GM23248 (cell line): ENCODE measurements at places on chromosomes 2 and 18. TPM values are rescaled to one million over a fixed set of nuclear protein-coding genes. Genes with fewer than 3 reads are reported as not detected.

The TMEM178A gene
- polyA plus RNA-seq: 0.23 TPM in 1 of 2 replicates, not detected in the other

The CXCR4 gene
- polyA plus RNA-seq: 0.15 and 0.16 TPM in 2 replicates

The PPP1R1C gene
- not detected in 2 replicates for polyA plus RNA-seq

The COA5 gene
- polyA plus RNA-seq: 38.2 and 42.0 TPM in 2 replicates

The NTSR2 gene
- not detected in 2 replicates for polyA plus RNA-seq

The DTNA gene
- polyA plus RNA-seq: 5.5 and 6.2 TPM in 2 replicates

The TMEM200C gene
- polyA plus RNA-seq: not detected in 2 replicates

The CFAP65 gene
- polyA plus RNA-seq: 0.08 TPM in 1 of 2 replicates, not detected in the other

The KCNK3 gene
- 0.04 TPM in 1 of 2 replicates, not detected in the other for polyA plus RNA-seq

The SOCS6 gene
- polyA plus RNA-seq: 30.0 and 31.7 TPM in 2 replicates

The SERPINB8 gene
- polyA plus RNA-seq: 57.3 and 61.7 TPM in 2 replicates

GRCh38 chr2:213125646-213126347, 25.6 kb downstream of the IKZF2 start:
- no peaks in the 10 kb centered on the region for H3K36me3 ChIP-seq
- H3K27me3 ChIP-seq: no peaks in the 10 kb centered on the region

DNA sequence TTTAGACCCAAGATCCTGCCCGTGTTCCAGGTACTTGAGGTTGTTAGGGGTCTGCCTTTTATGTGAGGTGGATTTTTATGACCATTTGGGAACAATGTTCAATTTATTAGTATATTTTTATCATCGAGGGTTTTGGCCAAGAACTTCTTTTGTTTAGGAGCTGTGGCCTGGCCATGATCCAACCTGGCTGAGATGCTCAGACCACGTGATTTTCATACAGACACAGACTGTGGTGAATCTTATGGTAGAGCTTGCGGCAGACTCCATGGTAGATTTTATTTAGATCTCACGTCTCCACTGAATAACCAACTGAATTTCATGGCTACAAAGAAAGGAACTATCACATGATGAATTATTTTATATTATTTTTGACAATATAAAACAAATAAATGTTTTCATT, 405.5 kb upstream of the VWC2L start:
- H3K4me1 ChIP-seq: peaks cover 4% of the 10 kb centered on the region; the same call in 1 of the 2 replicates
- H3K27me3 ChIP-seq: no peaks in the 10 kb centered on the region
- no peak overlapping the region for H3K4me3 ChIP-seq
- DNase-seq: peak; percentile 11
- no peaks in the 10 kb centered on the region for H3K36me3 ChIP-seq

DNA sequence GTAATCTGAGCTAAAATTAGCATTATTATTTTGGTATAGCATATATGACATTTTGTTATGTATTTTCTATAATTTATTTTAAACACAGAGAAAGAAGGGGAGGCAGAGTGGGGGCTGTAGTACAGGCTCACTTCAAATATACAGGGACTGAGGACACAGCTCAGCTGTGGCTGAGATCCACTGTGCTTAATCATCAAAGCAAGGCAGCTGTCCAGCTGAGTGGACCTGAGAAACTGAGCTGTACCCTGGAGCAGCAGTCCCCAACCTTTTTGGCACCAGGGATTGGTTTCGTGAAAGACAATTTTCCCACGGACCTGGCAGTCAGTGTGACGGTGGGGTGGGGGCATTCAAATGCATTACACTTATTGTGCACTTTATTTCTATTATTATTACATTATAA, 687.2 kb downstream of the RNF144A start:
- peak; percentile 69 for DNase-seq
- H3K36me3 ChIP-seq: no peaks in the 10 kb centered on the region
- no peaks in the 10 kb centered on the region for H3K27me3 ChIP-seq
- H3K4me3 ChIP-seq: no peak overlapping the region

DNA sequence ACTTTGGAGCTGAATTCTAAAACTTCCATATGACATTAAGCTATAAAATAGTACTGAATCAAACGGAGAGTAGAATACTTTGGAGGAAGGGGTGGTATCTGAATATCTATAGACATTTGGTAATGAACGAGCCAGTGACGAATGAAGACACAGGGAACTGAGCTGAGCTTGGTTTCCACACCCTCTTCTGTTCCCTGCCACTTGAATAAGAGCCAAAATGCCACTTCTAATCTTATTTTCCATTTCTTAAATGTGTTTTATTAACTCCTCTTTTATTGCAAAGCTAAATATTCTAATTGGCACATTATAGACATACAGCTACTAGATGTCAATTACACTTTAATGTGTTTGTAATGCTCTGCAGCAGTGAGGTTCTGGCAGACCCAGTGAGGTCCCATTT, 76.1 kb downstream of the AFF3 start:
- H3K27me3 ChIP-seq: peaks cover 9% of the 10 kb centered on the region
- no peaks in the 10 kb centered on the region for H3K4me1 ChIP-seq

GRCh38 chr18:45149712-45150111, 465.6 kb upstream of the SLC14A2 start:
- no peaks in the 10 kb centered on the region for H3K36me3 ChIP-seq
- DNase-seq: no peak
- no peak overlapping the region for H3K27ac ChIP-seq
- H3K27me3 ChIP-seq: no peaks in the 10 kb centered on the region
- no peaks in the 10 kb centered on the region for H3K4me1 ChIP-seq
- H3K4me3 ChIP-seq: no peak overlapping the region

DNA sequence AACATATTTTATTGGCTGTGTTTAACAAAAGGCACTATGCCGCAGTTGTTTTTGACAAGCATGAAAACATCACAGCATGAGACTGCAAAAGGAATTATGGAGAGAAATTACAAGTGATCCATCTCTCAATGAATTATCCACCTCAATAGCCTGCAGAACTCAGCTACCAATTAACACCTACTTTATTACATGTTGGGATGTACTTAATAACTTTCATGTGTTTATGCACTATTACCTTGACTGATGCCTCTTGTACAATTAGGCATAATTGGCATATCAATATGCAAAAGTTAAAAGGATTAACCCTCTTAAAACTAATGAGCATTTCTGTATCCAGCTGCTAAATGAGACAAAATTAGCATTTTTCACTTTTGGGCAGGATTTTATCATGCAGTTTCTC, 27.8 kb downstream of the ARHGAP15 start:
- no peaks in the 10 kb centered on the region for H3K4me1 ChIP-seq
- DNase-seq: no peak
- H3K27ac ChIP-seq: no peak overlapping the region
- no peaks in the 10 kb centered on the region for H3K36me3 ChIP-seq

DNA sequence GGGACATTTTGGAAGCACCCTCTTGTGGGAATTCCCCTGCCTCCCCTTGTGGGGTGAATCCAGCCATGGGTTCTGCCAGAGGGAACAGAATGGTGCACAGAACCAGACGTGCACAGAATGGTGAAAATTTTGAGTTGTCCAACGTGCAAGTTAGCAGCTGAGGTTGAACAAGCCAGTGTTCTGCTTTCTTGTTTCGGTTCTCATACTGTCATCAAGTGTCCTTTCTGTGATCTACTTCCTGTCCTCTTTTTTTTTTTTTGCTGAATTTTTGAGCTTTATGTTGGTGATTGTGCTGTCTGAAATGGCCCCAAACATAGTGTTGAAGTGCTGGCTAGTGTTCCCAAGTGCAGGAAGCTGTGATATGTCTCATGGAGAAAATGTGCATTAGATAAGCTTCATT, 21.5 kb upstream of the REEP1 start:
- H3K4me1 ChIP-seq: no peaks in the 10 kb centered on the region
- no peak overlapping the region for H3K4me3 ChIP-seq
- no peak for DNase-seq
- H3K27ac ChIP-seq: no peak overlapping the region
- peaks cover 8% of the 10 kb centered on the region for H3K27me3 ChIP-seq
- no peaks in the 10 kb centered on the region for H3K36me3 ChIP-seq

DNA sequence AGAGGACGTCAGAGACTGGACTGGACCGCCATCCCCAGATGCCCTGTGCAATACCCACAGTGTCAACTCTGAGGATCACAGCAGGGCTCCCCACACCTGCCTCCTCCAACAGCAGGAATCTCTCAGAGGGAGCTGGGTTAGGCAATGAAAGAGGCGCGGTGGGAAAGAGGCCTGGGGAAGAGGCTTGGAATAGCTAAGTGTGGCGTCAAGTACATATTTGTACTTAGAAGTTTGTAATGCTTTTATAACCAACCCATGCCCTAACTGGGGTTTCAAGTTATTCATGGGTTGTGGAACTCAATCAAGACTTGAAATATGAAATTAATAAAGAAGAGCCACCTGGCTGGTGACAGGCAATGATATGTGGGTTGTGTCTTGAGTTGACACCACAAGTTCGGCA, 28.7 kb downstream of the CYP26B1 start:
- no peak for DNase-seq
- peaks cover 19% of the 10 kb centered on the region for H3K4me1 ChIP-seq
- no peak overlapping the region for H3K27ac ChIP-seq
- no peaks in the 10 kb centered on the region for H3K27me3 ChIP-seq

GRCh38 chr18:32351032-32351431, 119.7 kb downstream of the GAREM1 start:
- H3K4me1 ChIP-seq: peaks cover 41% of the 10 kb centered on the region
- peak; percentile 63 for DNase-seq
- H3K27ac ChIP-seq: peak overlapping the region; percentile 72
- no peak overlapping the region for H3K4me3 ChIP-seq
- no peaks in the 10 kb centered on the region for H3K27me3 ChIP-seq

GRCh38 chr2:13583609-13584008, 866.9 kb downstream of the TRIB2 start:
- H3K27ac ChIP-seq: no peak overlapping the region
- DNase-seq: no peak
- no peaks in the 10 kb centered on the region for H3K36me3 ChIP-seq
- H3K27me3 ChIP-seq: no peaks in the 10 kb centered on the region
- H3K4me1 ChIP-seq: 0 out of 2 replicates have a peak, but pooled peaks cover 8% of the 10 kb centered on the region

- no peaks in the 10 kb centered on the region for H3K36me3 ChIP-seq
- no peak for DNase-seq
- H3K4me1 ChIP-seq: peaks cover 40% of the 10 kb centered on the region
- H3K27ac ChIP-seq: no peak overlapping the region
- no peak overlapping the region for H3K4me3 ChIP-seq
These were observed 221.6 kb downstream of the CYP26B1 start for GRCh38 chr2:71926089-71926447.

DNA sequence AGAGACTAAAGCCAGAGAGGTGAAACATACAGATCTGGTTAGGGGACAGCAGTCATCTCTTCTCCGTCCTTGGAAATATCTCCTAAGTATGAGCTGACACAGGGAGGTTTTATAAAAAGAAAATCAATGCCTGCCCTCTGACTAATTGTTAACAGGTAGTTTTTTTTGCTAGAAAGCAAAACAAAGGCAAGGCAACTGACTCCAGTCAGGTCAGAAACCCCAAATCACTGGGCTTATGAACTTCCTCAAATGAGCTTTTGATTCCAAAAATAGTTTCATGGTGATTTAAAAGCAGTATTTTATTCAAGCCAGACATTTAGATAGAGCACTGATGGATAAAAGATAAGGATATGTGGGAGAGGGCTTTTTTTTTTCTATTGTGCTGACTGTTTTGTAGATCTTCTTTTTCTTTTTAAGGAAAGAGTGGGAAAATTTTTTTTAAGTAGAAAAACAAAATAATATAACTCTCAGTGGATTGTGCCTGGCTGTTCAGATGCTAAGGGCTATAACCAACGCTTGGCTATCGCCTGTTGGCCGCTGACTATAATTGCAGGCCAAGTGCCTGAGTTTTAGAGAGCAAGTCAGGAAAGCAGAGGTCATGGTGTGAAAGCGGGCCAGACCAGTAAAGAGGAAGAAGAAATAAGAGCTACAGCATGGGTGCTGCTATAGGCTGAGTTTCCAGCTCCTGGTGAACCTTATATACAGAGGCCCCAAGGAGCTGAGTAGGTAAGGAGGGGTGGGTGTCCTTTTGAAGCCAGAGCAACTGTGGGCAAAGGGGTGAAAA, 44.9 kb downstream of the MRPL35 start:
- peaks cover 25% of the 10 kb centered on the region for H3K27me3 ChIP-seq
- no peak for DNase-seq
- no peaks in the 10 kb centered on the region for H3K36me3 ChIP-seq
- peaks cover 2% of the 10 kb centered on the region; the same call in 1 of the 2 replicates for H3K4me1 ChIP-seq
- H3K4me3 ChIP-seq: no peak overlapping the region

GRCh38 chr2:109129921-109130722, 1.1 kb downstream of the SH3RF3 start:
- peak overlapping the region; percentile 87 for H3K4me3 ChIP-seq
- H3K4me1 ChIP-seq: peaks cover 40% of the 10 kb centered on the region
- no peak overlapping the region for H3K27ac ChIP-seq
- H3K27me3 ChIP-seq: no peaks in the 10 kb centered on the region
- peak; percentile 49 for DNase-seq

DNA sequence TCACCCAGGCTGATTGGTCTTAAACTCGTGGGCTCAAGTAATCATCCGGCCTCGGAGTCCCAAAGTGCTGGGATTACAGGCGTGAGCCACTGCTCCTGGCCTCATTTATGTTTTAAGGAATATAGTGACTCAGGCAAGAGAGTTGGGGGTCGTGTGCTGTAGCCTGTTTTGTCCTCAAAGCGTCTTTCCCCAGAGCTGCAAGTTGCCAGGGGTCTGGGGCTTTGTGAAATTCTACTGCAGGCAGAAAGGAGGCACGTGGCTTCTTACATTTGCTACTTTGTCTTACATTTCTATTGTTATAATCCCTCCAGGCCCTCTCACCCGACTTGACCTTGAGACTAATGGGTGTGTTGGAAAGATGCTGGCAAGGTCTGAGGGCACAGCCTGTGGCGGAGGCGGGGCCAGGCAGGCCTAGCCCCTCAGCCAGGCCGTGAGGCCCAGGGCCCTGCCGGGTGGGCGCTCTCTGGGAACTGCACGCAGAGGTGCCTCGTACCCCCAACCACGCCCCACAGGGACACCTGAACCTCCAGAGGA, 85.8 kb upstream of the NDUFV2 start:
- peaks cover 21% of the 10 kb centered on the region for H3K4me1 ChIP-seq
- DNase-seq: peak; percentile 77
- no peaks in the 10 kb centered on the region for H3K27me3 ChIP-seq
- H3K4me3 ChIP-seq: peak overlapping the region; percentile 63
- H3K27ac ChIP-seq: peak overlapping the region; percentile 99

GRCh38 chr2:205683502-205684367, 1.4 kb downstream of the NRP2 start:
- peak; percentile 81 for DNase-seq
- peak overlapping the region; percentile 51 for H3K27ac ChIP-seq
- no peaks in the 10 kb centered on the region for H3K36me3 ChIP-seq
- H3K4me1 ChIP-seq: peaks cover 24% of the 10 kb centered on the region
